HCT116 (cell line): ENCODE measurements at places on chromosomes 12 and 14.

GRCh38 chr12:118840399-118840798 lies 140.9 kb upstream of the SRRM4 start:
- no peak for DNase-seq

- no peak for DNase-seq
Measured at GRCh38 chr14:61416591-61416990, 95.2 kb downstream of the PRKCH start.

DNA sequence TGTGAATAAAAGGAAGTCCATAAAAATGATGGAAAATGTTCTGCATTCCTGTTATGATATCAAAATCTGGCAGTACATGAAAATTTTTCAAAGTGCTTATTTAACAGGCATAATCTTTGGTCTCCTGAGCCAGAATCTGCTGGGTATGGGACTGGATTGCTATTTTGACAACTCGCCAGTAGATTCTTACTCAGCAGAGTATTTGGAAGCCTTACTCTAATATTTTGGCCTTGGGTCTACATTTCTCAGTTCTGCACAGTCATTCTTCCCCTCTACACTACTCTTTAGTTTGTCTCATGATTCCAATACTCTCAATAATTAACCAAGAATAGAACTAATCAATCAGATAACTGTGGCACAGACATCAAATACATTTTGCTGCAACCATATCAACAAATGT lies 1.1 kb upstream of the SLCO1B1 start:
- DNase-seq = no peak

DNA sequence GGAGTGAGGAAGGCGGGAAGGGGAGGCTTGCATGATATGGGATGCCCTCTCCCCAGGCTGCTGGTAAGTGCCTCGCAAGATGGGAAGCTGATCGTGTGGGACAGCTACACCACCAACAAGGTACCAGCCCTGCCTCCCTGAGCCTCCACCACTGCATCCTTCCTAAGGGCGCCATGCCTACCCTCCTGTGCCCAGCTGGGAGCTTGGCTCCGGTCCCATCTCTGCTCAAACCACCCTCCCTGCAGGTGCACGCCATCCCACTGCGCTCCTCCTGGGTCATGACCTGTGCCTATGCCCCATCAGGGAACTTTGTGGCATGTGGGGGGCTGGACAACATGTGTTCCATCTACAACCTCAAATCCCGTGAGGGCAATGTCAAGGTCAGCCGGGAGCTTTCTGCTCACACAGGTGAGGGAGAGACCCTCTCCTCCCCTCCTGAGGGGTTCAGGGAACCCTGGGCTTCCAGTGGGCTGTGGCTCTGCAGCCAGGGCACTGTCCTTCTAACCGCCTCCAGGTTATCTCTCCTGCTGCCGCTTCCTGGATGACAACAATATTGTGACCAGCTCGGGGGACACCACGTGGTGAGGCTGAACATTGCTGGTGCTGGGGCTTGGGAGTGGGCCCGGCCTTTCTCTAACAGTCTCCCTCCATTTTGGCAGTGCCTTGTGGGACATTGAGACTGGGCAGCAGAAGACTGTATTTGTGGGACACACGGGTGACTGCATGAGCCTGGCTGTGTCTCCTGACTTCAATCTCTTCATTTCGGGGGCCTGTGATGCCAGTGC lies 2.6 kb downstream of the GNB3 start:
- DNase-seq = no peak
